Amniotic stem cell (primary cell): ENCODE measurements at places on chromosomes 13 and 19.
A peak's percentile ranks its signal among the peaks of the same experiment; 100 is the strongest.

- DNase-seq = peak; percentile 23
These were observed 65.1 kb downstream of the ZNF823 start for GRCh38 chr19:11673608-11674041.

- DNase-seq = peak; percentile 11
These were observed 53.9 kb downstream of the RXFP2 start for GRCh38 chr13:31793246-31793645.

- no peak for DNase-seq
These were observed 7.3 kb upstream of the CEACAM19 start for GRCh38 chr19:44663996-44664395.

DNA sequence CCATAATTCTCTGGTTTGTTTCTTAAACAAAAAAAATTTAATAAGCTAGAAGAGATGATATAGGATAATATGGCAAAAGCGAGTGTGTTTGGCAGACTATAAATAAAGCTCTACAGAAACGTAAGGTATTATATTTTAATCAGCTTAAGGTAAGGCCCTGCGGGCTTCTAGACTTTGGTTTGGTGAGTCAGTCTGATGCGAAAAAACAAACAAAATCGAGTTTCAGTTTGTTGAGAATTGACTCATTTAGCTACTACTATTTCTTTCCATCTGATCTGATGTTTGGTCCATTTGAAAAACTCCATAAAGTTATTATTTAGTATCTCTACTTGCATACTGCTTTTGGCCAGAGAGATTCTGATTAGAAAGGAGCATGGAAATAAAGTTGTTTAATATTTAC is 138.0 kb downstream of the MIPEP start:
- no peak for DNase-seq
